WERI-Rb-1 (cell line): ENCODE measurements at places on chromosomes 7 and 10.

DNA sequence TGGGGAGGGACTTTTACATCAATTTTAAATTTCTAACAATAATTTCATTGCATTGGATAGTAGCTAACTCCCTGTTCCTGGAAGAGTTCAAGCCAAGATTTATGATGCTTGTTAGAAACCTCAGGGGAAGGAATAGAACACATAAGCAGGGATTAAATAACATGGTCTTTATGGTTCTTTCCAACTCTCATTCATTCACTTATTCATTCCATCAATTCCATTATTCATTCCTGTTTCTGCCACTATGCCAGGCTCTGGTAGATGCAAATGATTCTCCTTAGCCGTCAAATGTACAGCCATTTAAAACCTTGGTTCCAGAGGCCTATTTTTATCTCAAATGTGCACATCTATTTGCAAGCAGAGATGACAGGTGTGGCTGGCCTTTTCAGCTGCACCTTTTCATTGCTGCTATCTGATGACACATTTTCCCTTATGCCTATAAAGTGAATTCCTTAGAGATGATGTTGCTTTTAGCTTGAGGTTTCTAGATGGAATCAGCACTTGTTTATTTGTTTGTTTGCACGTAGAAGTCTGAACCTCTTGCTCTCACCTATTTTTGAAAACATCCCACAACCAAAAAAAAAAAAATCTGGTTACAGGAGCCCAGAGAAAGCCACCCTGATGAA, 205.7 kb upstream of the IGFBP3 start:
- no peak for DNase-seq

DNA sequence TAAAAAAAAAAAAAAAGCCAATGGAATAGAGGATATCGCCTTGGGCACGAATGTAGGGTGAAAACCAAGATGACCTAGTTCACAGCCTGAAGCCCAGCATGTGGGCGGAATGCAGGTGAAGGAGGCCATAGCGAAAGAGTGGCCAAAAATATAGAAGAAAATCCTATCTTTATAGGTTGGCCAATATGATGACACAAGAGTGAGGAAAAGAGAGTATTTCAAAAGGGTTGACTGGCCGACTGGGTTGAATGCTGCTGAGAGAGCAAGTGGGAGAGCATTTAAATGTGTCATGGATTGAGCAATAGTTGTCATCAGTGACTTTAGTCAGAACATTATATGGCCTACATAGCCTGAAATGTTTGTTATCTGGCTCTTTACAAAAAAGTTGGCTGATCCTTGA, 17.2 kb upstream of the GLI3 start:
- DNase-seq, result no peak

DNA sequence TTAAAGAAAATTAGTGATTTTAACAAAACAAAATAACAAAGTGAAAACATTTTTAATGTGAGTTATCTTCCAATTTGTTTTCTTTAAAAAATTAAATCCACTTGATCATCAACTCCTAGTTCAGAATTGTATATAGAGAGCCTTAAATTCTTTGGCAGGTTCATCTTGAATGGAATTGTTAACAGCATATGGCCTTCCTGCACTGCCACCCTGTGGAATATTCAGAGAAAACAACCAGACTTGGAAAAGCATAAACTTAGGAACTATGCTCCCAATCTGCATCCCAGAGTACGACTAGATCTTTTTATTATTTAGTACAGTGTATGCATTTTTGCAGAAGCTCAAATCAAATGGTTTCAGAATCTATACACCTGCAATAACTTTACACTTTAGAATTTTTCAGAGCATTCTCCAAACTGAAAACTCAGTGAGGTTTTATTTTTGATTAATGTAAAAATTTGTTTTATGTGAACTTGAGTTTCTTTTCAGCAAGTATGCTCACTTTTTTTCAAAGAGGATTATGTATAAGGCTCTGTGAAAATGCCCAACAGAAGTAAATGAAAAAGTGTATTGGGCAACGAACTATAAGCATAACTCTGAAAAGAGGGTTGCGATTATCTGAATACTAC, 44.9 kb upstream of the ANK3 start:
- DNase-seq, result peak; percentile 35

GRCh38 chr10:123346581-123346980, 192.4 kb downstream of the BUB3 start:
- no peak for DNase-seq

DNA sequence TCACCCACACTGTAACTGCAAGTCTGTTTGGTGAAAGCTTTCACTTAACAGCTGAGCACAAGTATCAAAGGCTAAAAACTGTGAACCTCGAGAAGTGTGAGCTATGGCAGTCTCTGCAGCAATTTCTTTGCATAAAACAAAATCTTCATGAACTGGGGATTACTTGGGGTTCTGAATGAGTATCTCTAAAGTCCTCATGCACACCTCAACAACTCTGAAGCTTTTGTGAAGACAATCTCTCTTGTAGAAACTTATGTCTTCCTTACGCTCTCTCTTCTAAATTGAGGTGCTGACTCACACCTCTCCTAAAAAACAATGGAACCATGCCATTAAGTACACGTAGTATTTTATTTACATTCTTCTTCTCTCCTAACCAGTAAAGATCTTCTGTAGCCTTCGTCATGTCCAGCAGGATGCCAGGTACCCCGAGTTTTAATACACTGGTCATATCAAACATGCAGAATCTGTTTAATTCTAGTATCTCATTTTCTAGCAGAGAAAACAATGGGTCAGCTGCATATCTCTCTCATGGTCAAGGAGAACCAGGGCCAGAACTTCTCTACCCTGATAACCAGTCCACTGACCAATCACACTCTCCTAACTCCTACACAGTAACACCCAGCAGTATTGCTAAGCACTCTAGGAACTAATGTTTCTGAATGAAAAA, 76.9 kb downstream of the UBE2H start:
- no peak for DNase-seq

DNA sequence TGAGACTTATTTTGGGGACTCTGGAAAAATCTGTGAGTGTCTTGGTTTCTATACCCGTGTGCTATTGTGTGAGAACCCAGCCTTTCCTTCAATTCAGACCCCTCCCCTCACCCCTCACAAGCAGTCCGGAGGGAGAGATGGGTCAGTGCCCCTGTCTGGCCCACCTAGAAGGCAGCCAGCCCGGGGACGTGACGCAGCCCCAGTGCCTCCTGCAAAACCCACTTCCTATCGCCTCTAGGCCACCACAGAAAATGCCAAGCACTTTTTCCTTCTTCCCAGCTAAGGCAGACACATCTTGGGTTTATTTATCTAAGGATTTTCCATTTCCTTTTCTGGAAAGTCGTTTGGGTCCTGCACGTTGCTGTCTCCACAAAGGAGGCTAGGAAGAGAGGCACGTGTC, 11.6 kb upstream of the AQP1 start:
- no peak for DNase-seq

DNA sequence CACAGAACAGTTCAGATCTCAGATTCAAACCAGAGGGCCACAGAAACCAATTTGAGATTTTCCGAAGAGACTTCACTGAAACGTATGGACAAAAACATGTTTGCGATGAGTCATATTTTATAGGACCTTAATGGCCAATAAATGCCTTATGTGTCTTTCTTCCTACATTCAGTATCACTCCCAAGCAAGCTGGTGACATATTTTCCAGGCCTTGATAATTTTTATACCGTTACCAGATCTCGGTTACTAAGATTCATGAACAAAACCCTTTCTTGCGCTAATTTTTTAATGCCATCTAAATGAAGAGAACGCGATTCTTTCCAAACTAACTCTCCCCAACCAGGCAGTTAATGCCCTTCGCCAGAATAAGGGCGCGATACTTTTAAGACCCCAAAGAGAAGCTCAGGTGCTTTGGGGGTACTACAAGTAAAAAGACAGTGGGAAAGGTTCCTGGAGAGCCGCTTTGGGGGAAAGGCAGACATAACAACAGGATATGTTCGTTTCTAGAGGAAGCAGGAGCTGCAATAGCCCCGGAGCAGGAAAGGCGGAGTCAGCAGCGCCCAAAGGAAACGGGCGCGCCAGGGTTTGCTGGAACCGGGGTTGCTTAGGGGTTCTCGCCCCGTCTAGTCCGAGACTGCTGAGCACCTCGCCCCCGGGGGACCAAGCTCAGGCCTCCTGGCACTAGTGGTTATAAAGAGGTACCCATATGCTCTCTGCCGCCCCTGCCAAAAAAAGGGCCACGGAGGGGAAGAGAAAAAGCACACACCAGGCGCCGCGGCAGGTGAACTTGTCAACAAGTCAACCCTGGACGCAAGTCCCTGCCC, 884 bp downstream of the ICA1 start:
- peak; percentile 47 for DNase-seq

GRCh38 chr7:36639826-36640225, 84.5 kb downstream of the AOAH start:
- DNase-seq, result no peak

DNA sequence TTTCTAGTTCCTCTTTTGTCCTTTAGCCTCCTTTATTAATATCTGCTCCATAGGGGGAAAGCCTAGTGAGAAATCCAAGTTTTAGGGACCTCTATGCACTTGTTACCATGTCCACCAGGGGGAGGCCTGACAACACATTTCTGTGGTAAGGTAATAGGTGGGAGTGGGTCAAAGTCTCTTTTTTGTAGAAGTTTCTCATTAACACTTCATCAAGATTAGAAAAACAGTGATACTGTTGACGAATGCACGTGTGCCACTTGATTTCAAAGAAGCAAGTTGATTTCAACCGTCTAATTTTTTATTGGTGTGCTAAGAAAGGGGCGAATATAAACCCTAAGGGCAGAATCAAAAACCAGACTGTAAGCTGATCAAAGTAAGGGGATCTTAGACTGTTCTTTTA, 30.6 kb downstream of the CISD1 start:
- DNase-seq, result peak; percentile 66

DNA sequence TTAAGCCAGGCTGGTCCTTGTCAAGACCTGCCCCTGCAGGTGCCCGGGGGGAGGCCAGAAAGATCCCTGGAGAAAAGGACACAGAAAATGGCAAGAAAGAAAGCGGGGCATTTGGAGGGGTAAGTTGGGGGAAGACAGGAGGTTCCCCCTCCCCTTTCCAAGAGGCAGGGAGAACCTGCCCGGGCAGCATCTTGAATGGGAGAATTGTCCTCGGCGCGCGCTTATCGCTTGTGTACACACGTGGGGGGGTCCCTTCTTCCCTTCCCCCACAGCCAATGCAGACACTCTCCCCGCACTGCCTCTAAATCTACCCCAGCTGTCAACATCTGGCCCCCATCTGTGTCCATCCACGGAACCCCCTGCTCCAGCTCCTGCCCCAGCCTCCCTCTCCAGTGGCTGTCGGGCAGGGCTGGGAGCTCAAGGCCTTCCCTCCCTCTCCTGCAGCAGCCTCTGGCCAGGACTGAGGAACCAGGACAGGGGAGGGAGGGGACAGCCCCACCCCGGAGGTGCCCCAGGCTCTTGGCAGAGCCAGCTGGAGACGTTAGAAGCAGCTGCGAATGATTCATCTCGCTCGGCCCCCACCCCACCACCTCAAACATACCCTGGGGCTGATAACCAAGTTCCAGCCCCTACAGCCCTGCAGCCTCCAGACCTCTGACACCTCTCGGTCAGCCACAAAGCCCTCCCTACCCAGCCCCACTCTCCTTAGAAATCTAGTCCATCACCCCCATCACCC, 25.3 kb downstream of the EPHB4 start:
- no peak for DNase-seq

GRCh38 chr10:100737355-100738054, 7.9 kb upstream of the PAX2 start:
- DNase-seq, result no peak

DNA sequence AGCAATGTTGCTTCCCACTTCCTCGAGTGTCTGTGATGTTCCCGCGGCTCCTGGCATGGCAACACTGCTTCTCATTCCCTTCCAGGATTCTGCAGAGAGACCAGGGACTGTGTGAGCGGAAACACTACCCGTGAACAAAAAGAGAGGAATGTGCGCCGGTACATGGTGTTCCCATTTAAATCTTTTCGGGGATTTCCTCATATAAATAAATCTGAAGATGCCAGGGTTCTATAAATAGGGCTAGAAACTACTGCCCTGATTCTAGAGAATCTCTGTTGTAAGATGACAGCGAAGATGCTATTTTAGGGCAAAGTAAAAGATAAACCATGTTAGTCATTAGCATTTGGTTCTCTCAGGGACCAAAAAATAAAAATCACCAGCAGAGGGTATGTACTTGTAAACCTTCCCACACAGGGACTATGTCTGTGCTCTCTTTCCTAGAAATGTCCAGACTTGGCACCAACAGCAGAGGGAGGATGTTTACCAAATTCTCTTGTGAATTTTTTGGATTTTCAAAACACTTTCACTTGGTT, 92.2 kb upstream of the DDC start:
- no peak for DNase-seq

DNA sequence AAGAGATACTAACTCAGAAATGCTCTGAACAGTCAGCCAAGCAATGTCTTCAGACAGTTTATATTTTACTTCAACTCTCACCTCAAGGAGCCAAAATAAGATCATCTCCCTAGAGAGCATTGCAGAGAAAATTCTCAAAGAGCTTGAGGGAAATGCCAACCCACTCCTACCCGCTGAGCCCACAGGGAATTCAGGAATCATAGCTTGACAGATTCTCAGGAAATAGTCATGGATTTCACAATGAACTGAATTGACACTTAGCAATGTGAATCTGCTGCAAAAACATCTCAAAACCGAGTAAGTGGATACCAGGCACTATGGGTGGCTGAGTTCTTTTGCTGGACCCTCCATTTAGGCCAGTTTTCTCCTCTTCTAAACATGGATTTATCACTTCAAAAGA, 9.8 kb upstream of the PLAC9 start:
- DNase-seq, result no peak

- DNase-seq, result no peak
Observed at GRCh38 chr10:71252220-71252619, 39.9 kb downstream of the UNC5B start.

DNA sequence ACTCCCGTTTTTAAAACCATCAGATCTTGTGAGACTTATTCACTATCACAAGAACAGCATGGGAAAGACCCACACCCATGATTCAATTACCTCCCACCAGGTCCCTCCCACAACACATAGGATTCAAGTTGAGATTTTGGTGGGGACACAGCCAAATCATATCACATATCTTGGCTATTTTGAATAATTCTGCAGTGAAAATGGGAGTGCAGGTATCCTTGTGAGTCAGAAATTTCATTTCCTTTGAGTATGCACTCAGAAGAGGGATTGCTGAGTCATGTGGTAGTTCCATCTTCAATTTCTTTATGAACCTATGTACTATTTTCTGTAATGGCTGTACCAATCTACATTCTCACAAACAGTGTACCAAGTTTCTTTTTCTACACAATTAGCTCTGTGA, 125.8 kb downstream of the ANKRD7 start:
- DNase-seq, result no peak

GRCh38 chr10:4352414-4352961, 473.5 kb upstream of the AKR1E2 start:
- no peak for DNase-seq

DNA sequence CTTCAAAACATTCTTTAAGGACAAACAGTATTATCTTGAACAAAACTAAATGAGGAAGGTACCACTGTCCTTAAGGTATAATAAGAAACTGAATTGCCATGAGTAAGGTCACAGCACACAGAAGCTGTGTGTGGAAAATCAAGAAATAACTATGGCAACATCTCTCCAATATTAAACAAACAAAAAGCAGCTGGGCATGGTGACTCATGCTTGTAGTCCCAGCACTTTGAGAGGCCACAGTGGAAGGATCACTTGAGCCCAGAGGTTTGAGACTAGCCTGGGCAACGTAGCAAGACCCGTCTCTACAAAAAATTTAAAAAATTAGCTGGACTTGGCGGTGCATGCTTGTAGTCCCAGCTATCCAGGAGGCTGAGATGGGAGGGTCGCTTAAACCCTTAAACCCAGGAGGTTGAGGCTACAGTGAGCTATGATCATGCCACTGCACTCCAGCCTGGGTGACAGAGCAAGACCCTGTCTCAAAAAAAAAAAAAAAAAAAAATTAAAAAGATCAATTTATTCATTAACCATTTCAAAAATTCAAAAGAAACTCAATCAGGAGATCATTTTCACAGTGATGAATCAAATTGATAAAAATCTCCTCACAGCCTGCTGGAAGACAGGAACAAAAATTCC, 195.4 kb downstream of the SKIDA1 start:
- no peak for DNase-seq
